ENCODE measurements at places on chromosomes 3 and 15. TPM values are rescaled to one million over a fixed set of nuclear protein-coding genes. Genes with fewer than 3 reads are reported as not detected.

Gene OR4F15
- not detected for total RNA-seq

Gene PLA1A
- 0.13 TPM for total RNA-seq

Gene ANKUB1
- total RNA-seq, result not detected

Gene GOLGA6B
- total RNA-seq, result not detected

Gene RBP2
- not detected for total RNA-seq

Gene GPD1L
- 24.6 TPM for total RNA-seq

Gene PYGO1
- 3.3 TPM for total RNA-seq

Gene CACNA2D2
- under 0.01 TPM for total RNA-seq

Gene GREM1
- total RNA-seq, result 0.07 TPM

Gene SCN11A
- 0.27 TPM for total RNA-seq

Gene LRTM1
- total RNA-seq, result not detected

Gene PTPRG
- total RNA-seq, result 73.9 TPM
